ENCODE measurements at places on chromosomes 6 and 20.

GRCh38 chr6:42960243-42961019, at the start of gene GNMT:
GNMT (plus strand) TSS chr6:42960754; CDS start chr6:42960768, 14 bp downstream.
- peak; percentile 14 for DNase-seq

DNA sequence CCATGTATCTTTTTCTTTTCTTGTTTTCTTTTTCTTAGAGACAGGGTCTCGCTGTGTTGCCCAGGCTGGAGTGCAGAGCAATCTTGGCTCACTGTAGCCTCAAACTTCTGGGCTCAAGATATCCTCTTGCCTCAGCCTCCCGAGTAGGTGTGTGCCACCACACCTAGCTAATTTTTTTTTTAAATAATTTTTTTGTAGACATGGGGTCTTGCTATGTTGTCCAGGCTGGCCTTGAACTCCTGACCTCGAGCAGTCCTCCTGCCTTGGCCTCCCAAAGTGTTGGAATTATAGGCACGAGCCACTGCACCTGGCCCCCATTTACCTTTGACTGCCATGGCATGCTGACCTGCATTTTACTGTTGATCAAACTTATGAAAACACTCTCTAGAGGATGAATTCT, 198.6 kb downstream of the SOX4 start:
- DNase-seq: no peak

DNA sequence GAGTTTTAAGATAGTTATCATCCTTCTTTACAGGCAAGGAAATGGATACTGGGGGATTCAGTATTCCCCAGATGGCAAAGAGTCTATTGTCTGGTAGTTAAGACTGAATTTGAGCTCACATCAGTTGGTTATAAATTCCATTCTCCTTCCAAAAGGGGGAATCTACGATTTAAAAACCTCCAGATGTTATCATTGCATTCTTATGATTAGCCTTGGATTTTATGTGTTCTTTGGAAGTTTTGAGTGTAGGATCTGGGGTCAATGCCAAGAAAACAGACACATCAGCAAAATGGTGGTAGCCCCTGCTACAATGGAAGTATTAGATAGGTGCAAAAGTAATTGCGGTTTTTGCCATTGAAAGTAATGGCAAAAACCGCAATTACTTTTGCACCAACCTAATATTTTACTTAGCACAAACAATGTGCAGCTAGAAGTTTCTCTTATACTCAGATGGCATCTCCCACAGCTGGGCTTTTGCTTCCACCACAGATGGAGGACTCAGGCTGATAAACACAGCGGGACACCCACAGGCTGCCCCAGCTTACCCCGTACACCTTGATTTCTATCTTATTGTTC, 168.2 kb upstream of the RIN2 start:
- no peak for DNase-seq

DNA sequence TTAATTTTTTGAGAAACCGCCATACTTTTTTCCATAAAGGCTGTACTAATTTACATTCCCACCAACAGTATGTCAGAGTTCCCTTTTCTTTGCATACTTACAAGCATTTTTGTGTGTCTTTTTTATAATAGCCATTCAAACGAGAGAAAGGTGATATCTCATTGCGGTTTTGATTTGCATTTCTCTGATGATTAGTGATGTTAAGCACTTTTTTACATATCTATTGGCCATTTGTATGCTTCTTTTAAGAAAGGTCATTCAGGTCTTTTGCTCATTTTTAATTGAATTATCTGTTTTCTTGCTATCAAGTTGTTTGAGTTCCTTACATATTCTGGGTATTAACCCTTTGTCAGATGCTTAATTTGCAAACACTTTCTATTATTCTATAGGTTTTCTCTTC, 176.1 kb upstream of the UFL1 start:
- no peak for DNase-seq

- DNase-seq: no peak
Observed at GRCh38 chr6:88761237-88762031, 202.0 kb downstream of the RNGTT start.

DNA sequence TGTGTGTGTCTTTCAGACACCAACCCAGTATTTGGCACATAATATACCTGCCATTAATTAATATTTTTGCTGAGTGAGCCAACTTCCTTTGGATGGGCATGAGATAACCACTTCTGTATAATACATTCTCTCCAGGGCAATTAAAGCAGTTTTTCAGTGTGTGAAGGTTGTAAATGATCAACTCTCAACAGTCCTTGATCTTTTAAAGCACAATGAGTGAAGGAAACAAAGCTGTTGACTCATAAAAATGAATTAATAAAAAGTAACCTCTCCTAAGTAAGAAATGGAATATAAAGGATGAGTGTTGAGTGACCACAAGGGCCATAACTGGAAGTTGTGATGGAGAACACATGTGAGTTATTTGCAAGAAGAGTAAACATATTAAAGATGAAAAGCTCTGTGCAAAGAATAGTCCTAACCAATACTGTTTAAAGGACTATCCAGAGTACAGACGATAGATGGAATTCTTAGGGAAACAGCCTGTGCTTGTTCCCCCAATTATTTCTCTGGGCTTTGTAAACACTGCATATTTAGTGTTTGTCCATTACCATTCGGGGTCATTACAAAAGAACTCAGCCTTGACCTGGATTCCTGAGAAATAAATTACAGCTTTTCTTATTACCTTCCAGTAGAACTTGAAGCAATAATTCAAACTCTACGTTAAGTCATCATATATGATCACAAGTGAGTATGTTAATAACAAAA, 446.2 kb downstream of the PLCB1 start:
- DNase-seq: no peak

- no peak for DNase-seq
Observed at GRCh38 chr20:16944745-16945144, 196.6 kb downstream of the OTOR start.

DNA sequence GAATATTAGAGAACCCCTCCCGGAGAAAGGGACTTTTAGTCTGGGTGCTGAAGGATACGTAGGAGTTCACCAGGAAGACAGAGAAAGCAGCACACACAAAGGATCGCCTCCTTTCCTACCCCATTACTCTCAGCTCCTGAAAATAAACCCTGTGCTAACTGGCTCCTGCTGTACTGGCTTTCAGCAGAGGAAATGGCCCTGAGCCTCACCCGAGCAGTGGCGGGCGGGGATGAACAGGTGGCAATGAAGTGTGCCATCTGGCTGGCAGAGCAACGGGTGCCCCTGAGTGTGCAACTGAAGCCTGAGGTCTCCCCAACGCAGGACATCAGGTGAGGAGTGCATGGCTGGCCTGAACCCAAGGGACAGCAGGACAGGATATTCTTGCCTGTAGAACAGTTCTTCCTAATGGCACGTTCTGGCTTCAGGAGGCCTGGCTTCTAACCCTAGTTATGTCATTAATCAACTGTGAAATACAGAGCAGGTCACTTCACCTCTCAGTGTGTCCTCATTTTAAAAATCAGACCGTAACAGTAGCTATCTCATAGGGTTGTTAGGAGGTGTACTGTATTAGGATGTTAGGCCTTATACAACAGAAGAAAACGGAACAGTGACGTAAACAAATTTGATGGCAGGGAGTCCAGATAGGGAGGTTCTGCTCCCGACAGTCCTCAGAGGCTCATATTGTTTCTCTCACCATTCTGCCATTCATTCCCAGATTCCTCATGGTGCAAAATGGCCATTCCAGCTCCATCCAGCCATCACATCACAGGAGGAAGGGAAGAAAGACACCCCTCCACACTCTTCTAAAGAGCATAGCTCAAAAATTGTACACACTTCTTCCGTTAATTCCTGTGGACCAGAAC, 1.8 kb downstream of the RBCK1 start:
- DNase-seq: no peak

- no peak for DNase-seq
Observed at GRCh38 chr6:144725736-144726522, 440.8 kb downstream of the UTRN start.

DNA sequence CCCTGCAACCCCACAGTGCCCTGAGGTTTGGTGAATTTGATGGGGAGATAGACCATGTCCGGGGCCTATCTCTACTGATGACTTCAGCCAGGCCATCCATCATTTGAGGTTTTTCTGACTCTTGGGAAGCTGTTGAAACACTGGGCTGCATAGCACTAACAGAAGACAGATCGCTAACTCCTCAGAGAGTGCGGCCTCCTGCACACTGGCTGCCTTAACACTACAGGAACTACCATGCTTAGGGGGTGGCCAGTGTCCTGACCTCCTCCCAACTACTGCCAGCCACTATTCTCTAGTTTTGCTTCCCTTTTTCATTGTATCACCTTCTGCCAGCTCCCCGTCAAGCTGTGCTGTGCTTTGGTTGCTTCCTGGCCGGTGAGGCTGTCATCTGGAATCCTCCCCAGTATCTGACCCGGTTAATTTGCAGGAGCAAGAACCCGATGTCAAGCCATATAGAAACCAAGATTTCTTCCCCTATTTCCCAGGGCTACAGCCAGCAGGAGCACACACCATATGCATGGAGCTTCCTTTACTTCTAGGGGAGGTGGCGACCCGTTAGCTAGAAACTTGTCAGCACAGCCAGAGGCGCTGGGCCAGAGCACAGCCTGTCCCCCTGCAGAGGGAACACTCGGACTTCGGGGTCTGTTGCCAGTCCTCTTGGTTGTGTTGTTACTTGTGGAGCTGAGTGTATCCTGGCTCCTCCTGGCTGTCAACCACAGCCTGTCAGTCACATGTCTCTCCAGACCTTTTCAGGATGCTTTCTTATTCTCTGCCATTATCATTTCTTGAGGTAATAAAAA, 57.3 kb upstream of the TRAF3IP2 start:
- DNase-seq: no peak

GRCh38 chr6:137495703-137496336, 1.6 kb upstream of the OLIG3 start:
- no peak for DNase-seq

DNA sequence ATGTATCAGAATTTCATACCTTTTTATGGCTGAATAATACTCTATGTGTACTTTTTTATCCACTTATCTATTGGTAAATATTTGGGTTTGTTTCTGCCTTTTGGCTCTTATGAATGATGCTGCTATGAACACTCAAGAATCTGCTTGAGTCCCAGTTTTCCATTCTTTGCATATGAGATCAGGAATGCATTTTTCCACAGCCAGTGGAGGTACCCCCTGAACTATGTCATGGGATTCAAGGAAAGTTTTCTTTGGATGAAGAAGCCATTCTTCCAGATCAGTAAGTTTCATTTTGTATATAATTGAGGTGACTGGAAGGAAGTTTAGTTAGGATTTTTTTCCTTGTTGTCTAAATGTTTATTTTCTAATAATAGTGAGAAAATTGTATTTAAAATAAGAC, 40.9 kb downstream of the NKX2-4 start:
- DNase-seq: no peak

DNA sequence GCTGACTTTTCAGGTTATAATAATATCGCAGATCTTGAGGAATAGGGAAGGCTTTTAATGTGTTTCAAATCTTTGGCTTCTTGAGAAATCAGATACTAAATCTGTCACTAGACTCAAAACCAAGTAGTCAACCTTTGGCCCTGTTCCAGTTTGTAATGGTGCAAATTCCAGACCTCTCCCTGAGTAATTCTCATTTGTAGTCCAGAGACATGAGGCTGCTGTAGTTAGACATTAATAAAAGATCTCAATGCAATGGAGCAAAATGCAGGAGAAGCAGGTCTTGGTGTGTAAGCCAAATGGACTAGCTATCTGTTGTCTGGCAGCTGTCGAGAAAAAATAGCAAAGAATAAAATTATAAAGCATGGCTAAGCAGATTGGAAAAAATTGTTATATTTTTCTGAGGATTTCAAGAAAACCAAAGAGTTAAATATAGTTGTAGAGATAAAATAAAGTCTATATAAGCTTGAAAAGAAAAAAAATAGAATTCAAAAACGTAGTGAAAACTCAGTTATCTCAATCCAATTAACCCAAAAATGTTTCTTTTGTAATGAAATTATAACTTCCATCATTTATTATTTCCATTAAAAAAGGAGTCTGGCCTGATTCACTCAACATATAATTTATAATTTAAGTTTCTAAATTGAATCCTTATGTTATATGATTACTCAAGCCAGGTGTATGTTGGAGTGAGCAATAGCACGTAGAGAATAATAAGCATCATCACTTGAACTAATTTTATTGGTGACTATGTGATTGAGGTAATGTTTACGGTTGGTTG, 161.5 kb upstream of the ADGRB3 start:
- DNase-seq: no peak

GRCh38 chr6:51928320-51928719, 159.1 kb downstream of the PKHD1 start:
- no peak for DNase-seq

DNA sequence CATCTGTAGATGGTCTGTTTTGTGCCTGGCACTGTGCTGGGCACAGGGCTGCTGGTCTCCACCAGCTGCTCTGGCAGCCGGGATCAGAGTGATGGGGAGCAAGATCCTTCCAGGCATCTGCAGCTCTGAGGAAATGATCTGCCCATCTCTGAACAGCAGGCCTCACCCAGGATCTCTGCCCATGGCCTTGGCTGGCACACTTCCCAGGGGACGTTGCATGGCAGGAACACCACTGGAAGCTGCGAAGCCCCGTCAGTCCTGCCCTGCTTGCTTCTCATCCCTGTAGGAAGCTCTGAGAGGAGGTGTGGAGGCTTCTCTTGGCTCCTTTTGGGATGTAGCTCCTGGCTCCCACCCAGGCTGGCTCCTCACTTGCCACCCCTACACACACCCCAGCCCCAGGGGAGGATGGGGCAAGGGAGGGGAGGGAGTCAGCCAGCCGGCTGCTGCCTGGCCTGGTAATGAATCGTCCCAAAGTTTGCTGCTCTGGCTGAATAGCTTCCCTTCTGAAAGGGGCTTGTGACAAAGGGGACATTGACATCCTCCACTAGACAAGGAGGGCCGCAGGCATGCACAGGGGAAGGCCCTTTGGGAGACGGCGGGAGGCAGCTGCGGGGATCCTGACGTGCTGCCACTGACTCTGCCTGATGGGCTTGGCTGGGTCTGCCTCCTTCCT, 108.9 kb downstream of the VEGFA start:
- no peak for DNase-seq

GRCh38 chr20:4025679-4026078, 10.3 kb upstream of the RNF24 start:
- DNase-seq: no peak

- no peak for DNase-seq
Observed at GRCh38 chr20:5070570-5070969, 49.2 kb downstream of the PCNA start.

DNA sequence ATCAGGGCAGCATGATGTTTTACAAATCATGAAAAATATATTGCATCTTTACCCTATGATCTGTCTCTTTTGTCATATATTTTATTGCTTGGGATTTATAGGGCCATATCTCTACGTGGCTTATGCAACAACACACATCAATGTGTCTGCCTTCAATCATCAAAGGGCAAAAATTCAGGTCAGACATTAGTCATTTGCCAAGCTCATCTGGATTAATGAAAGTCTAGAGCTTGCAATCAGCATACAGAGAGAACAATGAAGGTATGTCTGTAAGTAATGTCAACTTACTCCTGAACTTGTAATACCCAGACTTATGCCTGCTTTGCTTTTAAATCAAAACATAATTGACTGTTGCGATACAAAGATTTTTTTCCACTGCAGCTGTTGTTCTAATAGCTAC, 282.7 kb downstream of the HAO1 start:
- DNase-seq: no peak

- DNase-seq: no peak
Observed at GRCh38 chr20:58246346-58246745, 17.9 kb upstream of the ANKRD60 start.

GRCh38 chr6:6230286-6230685, 90.2 kb downstream of the F13A1 start:
- DNase-seq: no peak

- no peak for DNase-seq
Observed at GRCh38 chr6:48916607-48917006, 546.4 kb downstream of the MMUT start.

- peak; percentile 73 for DNase-seq
Observed at GRCh38 chr6:27374824-27375612, 13.5 kb upstream of the ZNF391 start.
